ENCODE measurements at places on chromosomes 3 and 15.

DNA sequence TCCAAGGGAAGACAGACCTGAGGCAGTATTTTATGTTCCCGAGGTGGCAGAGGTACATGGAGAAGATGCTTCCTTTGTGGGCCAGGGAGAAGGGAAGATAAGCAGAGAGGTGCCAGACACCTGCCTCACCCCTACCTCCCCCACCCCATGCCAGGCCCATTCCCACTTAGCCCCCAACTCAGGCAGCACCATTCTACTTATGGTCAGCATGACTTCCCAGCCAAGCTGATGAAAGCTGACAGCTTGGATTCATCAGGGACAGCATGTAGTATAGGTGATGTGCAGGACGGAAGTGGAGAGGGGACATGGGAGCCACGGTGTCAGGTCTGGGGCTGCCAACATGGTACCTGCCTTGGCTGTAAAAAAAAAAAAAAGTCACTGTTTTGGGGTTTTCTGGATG is 57.5 kb upstream of the CSPG4 start:
- DNase-seq: no peak

DNA sequence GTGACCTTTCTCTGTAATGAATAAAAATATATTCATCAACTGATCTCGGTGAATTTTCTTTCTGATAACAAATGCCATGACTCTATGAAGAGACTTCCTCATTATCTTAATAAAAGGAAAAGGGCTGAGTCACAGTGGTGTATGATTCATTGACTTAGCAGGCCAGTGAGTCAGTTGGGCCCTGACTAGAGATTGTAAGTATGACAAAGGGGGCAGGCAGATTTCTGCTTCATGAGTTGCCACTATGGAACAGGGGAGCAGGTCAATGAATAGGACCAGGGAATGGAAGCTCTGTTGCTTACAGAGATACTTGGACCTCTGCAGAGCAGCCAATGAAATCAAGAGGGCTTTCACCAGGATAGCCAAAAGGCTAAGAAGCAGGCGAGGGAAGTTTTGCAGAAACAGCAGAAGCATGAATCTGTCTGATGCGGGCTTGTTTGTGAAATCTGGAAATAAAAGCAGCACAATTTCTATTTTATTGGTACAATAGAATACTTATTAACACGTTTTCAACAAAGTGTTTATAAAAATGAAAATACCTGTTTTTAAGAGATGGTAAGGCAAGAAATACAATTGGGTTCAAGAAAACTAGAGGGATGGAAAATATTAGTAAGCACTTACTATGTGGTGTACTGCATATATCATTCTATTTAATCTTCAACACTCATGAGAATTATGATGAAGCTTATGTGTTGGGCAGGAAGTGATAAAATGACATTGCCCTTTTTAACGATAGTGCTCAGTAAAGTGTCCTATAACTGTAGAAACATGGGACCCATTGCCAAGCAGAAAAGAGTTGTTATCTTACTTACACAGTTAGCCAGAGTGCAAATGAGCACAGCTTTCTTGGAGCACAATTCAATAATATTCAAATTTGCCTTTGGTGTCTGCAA is 169.8 kb upstream of the MYRIP start:
- no peak for DNase-seq

DNA sequence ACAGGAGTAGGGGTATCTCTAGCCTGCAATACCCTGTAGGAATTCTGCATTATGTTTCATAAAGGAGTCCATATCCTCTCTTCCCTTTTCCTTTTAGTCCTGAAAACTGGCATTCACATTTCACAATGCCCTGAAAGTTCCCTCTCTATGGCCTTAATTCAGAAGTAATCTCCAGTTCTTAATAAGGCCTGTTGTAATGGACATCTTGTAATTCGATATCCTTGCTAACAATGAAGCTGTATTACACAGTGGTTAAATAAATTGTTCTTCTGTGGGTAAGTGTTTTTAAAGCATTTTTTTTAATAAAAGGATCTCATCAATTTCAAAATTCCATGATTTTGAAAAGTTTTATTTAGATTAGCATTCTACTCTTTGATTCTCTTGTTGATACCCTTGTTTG is 34.3 kb upstream of the NEO1 start:
- no peak for DNase-seq

DNA sequence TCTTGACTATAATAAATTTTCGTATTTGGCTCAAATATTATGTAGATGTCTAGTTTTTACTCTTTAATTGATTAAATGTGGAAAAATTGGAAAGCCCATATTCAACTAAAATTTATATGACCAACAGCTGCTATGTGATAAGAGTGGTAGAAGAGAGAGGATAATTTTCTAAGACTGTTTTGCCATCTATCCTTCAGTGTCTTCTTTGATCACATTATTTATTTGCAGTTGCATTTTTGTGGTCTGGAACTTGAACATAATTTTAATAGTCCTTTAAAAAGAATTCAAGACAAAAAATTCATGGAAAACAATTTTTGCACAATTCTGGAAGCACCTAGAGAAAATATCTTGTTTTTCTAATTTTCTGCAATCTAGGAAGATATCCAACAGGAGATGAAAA is 213.3 kb upstream of the THBS1 start:
- no peak for DNase-seq

GRCh38 chr3:53939086-53939582 is 47.5 kb upstream of the SELENOK start:
- no peak for DNase-seq

- no peak for DNase-seq
Measured at GRCh38 chr15:39397883-39398282, 183.0 kb upstream of the THBS1 start.

- DNase-seq: no peak
Measured at GRCh38 chr3:149640976-149641728, 16.7 kb downstream of the WWTR1 start.

DNA sequence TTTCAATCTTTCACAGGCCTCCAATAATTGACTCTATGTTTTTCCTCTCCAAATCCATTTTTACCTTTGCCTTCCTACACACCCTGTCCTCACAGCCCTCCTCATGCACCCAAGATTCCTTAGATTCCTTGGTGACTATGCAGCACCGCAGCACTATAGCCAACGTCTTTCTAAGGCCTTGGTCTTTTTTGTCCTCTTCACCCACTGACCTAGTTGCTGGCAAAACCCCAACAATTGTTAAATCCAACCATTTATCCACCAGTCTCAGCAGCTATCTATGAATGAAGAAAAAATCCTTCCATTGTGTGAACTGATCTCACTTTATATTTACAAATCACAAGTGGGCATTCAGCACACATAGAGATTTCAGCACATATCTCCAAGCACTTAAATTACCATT is 203.9 kb downstream of the VGLL3 start:
- no peak for DNase-seq

GRCh38 chr3:184907681-184908649 is 96.0 kb downstream of the VPS8 start:
- DNase-seq: no peak

- no peak for DNase-seq
Measured at GRCh38 chr3:62604751-62605351, 231.5 kb upstream of the FEZF2 start.

DNA sequence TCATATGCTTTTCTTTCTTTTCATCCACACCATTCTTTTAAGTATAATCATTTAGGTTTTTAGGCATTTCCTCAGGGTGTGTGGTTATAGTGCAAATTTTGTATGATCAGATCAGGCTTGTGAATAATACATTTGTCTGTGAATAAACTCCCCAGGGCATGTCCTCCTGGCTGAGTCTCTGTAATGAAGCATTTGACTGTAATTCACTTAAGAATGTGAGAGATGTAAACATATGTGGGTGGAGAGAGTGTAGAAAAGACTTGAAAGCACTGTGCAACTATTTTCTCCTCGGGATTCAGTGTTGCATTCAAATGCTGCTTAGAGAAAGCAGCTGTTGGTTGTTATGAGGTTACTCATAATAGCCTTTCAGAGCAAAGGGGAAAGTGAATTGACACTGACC is 996.5 kb downstream of the TUSC7 start:
- no peak for DNase-seq

- DNase-seq: no peak
Measured at GRCh38 chr3:112379020-112379690, 46.2 kb downstream of the CD200 start.

GRCh38 chr15:90799639-90800170 is 68.7 kb upstream of the FURIN start:
- DNase-seq: no peak

- DNase-seq: no peak
Measured at GRCh38 chr3:121477589-121477988, 68.2 kb downstream of the POLQ start.

- no peak for DNase-seq
Measured at GRCh38 chr3:177642804-177643125, 445.5 kb upstream of the TBL1XR1 start.

DNA sequence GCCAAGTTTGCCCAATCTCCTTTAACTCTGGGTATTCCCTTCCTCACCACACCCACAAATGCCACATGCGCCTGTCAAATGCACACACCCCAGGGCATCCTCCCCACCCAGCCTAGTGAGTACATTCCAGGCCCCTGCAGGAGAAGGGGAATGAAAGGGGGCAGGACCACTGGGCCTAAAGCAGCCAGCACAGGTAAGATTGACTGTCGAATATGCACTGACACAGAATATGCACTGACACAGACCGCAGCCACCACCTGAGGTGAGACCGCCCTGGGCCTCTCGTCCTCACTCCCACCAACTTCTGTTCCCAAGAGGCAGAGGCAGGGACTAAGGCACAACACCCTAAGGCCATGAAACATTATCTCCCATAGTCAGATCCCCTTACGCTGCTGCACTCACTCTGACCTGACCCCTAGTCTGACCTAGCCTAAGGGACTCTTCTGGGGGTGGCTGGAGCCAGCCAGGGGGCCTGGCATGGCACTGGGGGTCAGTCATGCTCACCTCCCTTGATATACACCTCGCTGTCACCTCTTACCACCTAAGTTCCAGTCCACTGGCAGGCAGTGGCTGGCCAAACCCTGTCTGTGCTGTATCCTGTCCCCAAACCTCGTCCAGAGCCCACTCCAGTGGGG is 10.8 kb downstream of the AP3B2 start:
- DNase-seq: no peak

- DNase-seq: no peak
Measured at GRCh38 chr3:89521328-89521727, 413.9 kb downstream of the EPHA3 start.

DNA sequence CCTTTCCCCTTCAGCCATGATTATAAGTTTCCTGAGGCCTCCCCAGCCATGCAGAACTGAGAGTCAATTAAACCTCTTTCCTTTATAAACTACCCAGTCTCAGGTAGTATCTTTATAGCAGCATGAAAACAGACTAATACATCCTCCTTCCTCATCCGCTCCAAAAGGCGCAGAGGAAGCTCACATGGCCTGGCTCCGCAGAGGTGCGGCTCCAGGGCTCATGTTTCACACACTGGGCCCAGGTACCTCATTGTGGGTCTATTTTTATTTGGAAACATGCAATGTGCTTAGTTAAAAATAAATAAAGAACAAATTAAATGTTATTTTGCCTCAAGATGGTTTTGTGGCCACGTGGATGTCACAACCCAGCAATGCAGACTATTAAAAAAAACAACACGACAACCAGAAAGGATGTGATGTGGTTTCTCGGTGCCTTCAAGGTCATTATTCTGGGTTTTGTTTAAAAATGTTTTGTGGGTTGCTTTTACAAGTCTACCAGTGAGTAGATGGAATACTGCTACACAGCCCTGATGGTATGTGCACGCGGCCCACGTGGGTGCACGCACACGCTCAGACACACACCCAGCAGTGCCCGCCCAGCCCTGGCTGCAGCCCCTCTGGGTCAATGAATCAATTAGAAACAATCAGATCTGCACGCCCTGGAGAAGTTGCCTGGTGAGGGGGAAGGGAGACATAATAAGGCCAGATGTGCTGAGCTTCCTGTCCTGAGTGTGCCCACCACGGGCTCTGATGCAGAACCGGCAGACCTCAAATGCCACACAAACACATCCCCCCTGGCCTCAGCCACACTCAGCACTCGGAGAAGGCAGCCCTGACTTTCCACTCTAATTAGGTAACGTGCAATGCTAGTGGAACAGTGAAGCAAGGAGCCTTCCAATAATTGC is 140.1 kb downstream of the ADAMTS17 start:
- no peak for DNase-seq

DNA sequence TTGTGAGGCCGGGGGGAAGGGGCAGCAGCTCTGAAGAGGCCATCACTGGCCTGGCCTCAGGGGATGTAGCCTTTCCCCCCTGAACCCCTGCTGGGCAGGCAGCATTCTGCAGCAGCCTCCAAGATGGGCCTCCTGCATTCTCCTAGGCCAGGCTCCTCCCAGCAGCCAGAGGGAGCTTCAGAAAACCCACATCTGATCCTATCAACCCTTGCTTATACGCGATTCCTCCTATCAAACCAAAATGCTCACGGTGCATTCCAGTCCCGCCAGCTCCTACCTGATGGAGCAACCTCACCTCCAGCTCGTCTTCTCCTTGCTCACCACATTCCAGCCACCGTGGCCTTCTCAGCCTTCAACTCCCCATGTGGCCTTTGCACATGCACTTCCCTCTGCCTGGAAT is 85.7 kb downstream of the MEGF11 start:
- no peak for DNase-seq

- no peak for DNase-seq
Measured at GRCh38 chr3:11609481-11609880, 34.2 kb downstream of the VGLL4 start.

DNA sequence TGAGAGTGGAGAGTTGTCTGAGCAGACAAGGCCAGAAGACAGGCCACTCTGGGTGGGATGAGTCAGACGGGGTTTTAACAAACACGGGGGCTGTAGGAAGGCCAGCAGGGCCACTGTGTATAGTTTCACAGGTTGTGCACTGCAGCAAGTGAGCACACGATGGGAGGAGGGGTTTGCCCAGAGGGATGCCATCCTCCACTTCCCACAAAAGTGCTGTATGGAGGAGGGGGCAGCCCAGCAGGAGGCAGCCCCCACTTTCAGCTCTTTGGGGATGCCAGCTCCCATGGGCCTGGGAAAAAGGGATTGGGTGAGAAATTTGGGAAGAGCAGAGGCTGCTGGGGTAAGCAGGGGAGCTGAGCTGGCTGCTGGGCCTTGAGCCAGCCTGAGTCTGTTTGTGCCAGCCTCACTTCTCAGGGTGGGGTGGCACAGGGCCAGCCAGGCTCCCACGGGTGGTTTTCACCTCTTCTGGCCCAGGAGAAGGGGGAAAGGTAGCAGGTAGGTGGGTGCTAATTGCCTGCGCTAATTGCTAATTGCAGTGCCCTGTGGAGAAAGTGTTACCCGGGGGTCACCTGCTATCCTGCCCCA is 6.7 kb downstream of the ZBTB47 start:
- no peak for DNase-seq

GRCh38 chr3:176611703-176612102 is 585.6 kb downstream of the TBL1XR1 start:
- no peak for DNase-seq

GRCh38 chr3:71127844-71128243 is 455.7 kb downstream of the FOXP1 start:
- no peak for DNase-seq

Data from RPMI8226 (cell line).